ENCODE measurements at places on chromosomes 2 and 18.
A peak's percentile ranks its signal among the peaks of the same experiment; 100 is the strongest.

DNA sequence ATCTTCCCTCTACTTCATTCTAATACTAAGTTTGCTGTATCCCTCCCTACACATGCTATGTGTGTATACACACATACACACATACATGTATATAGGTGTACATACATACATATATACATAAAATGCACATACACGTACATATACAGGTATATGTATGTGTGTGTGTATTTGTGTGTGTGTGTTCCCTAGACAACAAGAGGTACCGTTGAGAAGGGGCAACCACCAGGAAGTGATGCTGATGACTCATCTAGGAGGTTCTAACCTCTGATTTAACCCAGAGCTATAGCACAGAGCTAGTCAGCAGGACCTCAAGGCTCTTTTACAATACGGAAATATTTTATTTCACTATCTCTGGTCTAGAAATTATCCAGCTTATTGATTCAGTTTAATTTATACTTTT lies 139.2 kb downstream of the LAMA3 start:
- DNase-seq, result no peak

GRCh38 chr2:142938240-142938639 lies 60.8 kb downstream of the KYNU start:
- no peak for DNase-seq

- DNase-seq, result no peak
Observed at GRCh38 chr18:62979900-62980299, 264.6 kb downstream of the PHLPP1 start.

- no peak for DNase-seq
Observed at GRCh38 chr2:102886216-102886893, 124.5 kb downstream of the TMEM182 start.

GRCh38 chr2:88808083-88808482 lies 116.6 kb downstream of the RPIA start:
- DNase-seq, result no peak

- no peak for DNase-seq
Observed at GRCh38 chr18:48548921-48549320, 10.1 kb downstream of the CTIF start.

DNA sequence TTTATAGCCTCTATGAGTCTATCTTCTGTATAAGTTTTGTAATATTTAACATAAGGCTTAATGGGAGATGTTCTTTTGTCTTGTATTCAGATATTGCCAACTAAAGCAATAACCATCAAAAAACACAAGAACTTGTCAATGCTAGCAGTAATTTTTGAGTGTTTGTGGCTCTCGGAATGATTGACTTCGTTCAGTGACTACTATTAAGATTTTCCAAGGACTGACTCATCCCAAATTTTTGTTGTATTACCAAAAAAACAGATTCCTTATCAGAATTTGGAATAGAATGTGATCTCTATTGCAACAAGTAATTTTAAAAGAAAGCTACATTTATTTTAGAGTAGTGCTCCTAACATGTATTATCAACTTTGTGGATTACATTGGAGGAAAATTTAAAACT lies 8.1 kb downstream of the NABP1 start:
- DNase-seq, result no peak

DNA sequence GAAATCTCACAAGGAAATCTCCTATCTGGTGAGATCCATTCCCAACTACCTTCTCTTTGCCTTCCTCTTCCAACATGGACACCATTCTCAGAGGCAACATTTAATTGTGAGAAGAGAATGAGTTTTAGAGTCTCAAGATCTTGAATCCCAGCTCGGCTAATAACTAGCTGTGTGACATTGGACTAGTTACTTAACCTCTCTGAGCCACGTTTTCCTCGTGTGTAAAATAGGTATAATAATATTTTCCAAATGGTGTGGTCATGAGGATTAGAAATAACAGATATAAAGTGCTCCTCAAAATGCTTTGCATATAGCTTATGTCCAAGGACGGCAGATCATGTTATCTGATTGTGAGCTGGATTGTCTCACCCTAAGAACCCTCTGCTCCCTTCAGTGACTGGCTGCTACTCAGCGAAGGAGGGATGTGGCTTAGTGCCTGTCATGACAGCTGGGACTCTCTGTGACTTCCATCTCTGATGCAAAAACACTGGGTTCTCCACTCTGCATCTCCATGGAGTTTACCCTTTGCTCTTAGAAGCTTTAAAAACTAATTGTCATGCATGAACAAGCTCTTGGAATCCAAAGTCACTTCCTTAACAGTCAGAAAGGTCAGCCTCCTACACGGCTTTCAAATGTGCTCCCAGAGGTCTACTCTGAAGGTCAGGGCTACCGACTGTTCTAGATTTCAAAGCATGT lies 38.4 kb upstream of the MRPL19 start:
- no peak for DNase-seq

DNA sequence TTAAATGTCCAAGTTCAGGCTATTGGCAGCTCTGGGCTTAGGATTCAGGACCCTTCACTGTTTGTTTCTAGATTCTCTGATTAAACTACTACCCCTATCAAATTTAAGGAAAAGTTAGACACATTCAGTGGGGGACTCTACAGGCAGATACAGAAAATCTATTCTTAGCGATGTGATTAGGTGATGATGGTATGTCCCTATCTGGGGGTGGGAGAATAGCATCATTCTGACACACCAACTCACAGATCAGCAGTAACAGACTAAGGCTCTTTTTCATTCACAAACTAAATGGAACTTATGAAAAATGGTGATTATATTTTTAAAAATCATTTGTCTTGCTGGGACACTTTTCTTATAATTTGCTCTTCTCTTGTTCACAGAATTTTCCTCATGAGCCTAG lies 232.9 kb upstream of the CDH2 start:
- no peak for DNase-seq

DNA sequence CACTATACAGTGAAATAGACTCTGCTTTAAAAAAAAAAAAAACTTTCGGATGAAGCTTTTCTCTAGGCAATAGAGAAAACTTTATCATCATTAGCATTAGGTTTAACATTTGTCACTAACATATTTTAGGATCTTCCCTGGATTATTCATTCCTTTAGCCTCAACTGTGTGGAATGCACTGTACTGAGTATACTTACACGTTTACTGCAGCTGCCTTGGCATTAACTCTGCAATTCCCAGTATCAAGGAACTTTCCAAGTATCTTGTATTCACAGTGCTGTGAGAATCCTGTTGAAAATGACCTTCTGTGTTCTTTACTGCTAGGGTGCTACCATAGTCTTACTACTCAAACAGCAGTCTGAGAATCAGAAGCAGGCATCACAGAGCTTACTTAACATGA lies 328.2 kb upstream of the COL3A1 start:
- DNase-seq, result no peak

GRCh38 chr2:118697781-118698180 lies 149.7 kb downstream of the EN1 start:
- no peak for DNase-seq

DNA sequence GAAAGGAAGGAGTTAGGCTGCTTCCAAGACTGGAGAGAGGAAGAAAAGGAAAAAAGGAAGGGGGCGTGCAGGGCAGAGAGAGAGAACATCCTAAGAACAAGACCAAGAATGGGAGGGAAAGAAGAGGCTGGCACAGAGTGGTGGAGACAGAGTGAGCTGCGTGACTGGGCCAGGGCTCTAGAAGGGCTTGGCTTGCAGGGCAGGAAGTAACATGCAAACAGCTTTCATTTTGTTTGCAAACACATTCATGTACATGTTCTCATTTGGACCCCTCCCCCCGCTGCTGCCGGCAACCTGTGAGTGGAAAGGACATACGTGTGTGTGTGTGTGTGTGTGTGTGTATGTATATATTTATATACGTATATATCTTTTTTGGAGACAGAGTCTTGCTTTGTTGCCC lies 46.8 kb upstream of the DNMT3A start:
- DNase-seq, result no peak

GRCh38 chr2:197993830-197994229 lies 189.4 kb downstream of the PLCL1 start:
- DNase-seq, result no peak

GRCh38 chr2:180705551-180705950 lies 274.9 kb upstream of the UBE2E3 start:
- no peak for DNase-seq

DNA sequence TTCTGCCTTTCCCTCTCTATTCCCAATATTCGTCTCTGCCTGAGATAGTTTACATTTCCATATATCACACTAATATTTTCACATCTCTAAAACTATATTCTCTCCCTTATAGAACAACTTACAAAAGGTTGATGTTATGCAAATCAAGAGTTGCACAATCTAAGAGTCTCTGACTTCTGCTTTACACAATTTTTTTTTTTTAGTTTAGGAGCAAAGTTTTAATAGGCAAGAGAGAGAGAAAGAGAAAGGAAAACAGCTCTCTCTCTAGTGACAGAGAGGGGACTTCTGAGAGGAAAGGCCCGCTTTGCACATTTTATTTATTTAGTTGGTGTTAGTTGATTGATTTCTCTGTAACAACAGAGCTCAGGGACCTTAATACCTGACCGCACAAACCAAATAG lies 380.2 kb downstream of the TXNL1 start:
- no peak for DNase-seq

- DNase-seq, result peak; percentile 40
Observed at GRCh38 chr2:223837287-223838061, at the start of gene AP1S3. TSS of gene AP1S3 (minus strand) at chr2:223837582. CDS start at chr2:223837450, 132 bp downstream.

Measured in stimulated activated CD4-positive, alpha-beta T cell treated with anti-CD3 and anti-CD28 coated beads, TNF-alpha, amount 100 ng/mL, for 48 hours (primary cell).